ENCODE measurements at places on chromosomes 11 and 22.

- DNase-seq, result no peak
These were observed 17.3 kb upstream of the TREH start for GRCh38 chr11:118696673-118697226.

- no peak for DNase-seq
These were observed 72.6 kb downstream of the USP35 start for GRCh38 chr11:78261367-78261766.

- no peak for DNase-seq
These were observed 13.0 kb downstream of the SPATA19 start for GRCh38 chr11:133832096-133832990.

DNA sequence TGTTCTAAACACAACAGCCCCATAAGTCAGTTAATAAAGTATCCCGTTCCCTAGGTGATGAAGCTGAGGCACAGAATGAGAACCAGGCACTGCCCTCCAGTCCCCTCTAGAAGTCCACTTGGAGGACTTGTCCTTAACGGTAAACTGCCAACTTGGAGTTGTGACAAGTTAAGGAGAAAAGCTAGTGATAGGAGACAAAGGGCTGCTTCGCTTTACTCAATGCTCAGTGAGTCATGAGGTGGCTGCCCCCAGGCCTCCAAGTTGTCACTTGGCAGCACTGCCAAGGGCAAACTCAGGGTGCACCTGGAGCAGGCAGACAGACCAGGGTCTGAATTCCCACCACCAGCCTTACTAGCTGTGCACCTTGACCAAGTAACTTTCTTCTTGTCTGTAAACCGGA lies 13.5 kb downstream of the SLC43A1 start:
- no peak for DNase-seq

DNA sequence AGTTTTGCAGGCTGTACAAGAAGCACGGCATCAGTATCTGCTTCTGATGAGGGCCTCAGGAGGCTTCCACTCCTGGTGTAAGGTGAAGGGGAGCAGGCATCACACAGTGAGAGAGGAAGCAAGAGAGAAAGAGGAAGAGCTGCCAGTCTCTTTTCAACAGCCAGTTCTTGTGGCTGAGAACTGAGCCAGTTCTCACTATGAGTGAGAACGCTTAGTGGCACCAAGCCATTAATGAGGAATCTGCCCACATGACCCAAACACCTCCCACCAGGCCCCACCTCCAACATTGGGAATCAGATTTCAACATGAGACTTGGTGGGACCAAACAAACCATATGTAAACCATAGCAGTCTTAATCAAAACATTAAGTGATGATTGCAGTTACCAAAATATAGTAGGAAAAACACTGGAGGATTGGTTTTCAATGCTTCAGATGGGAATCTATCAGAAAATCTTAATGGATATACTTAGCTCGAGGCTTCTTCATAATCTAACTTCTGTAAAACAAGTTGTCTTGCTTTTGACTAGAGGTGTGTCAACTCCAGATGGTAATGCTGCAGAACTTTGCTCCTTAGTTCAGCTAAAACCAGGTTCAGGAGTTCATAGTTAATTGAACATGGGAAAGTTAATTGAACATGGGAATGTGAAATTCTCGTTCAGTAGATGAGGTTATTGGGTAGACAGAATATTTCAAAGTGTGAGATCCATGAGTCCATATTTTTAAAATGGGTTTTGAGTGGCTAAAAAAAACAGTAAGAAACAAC lies 12.2 kb downstream of the FAR1 start:
- peak; percentile 59 for DNase-seq

DNA sequence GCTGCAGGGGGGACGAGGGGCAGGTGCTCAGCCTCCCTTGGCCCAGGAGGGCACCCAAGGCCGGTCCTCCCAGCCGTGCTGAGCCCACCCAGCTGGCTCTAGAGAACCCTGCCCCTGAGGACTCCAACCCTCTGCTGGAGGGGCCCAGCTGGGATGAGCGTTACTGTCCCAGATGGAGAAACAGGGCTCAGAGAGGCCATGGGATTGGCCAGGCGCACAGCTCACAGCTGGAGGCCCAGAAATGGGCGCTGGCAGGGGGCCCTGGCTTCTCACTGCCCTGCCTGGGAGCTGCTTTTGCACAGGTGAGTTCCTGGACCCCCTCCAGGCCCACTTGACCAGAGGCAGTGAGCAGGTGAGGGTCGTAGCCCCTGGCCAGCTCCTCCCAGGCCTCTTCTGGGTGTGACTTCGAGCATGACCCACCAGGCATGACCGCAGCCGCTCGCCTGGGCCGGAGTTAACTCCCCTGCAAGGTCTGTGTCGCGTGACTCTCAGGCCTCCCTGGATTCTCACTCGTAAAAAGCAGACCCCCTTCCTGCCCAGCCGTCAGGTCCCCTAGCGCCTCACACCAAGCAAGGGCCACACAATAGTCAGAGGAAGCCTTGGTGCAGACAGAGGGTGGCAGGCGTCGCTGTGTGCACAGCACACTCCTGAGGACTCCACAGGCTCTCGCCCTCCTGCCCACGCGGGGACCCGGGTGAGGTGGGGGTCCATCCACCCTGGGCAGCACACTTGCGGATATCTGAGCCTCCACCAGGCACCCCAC lies 19.7 kb upstream of the IL17REL start:
- DNase-seq, result peak; percentile 40

- DNase-seq, result no peak
These were observed 128.4 kb downstream of the OPCML start for GRCh38 chr11:133403900-133404299.

DNA sequence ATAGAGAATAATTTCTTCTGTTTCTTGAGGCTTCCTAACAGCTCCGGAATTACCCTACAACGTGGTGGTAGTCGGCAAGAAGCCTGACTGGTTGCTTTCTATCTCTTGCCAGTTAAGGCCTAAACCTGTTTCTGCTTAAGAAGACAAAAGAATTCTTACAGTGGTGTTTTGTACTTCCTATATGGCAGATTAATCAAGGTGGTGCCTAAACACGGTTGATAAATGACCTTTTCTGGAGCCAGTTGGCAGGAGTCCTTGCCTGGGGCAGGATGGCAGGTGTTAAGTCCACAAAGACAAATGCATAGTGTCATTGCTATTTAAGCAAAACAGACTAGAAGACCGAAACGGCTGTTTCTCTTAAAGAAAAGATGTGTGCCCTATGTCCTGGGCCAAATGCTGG lies 9.9 kb downstream of the GVQW3 start:
- no peak for DNase-seq

DNA sequence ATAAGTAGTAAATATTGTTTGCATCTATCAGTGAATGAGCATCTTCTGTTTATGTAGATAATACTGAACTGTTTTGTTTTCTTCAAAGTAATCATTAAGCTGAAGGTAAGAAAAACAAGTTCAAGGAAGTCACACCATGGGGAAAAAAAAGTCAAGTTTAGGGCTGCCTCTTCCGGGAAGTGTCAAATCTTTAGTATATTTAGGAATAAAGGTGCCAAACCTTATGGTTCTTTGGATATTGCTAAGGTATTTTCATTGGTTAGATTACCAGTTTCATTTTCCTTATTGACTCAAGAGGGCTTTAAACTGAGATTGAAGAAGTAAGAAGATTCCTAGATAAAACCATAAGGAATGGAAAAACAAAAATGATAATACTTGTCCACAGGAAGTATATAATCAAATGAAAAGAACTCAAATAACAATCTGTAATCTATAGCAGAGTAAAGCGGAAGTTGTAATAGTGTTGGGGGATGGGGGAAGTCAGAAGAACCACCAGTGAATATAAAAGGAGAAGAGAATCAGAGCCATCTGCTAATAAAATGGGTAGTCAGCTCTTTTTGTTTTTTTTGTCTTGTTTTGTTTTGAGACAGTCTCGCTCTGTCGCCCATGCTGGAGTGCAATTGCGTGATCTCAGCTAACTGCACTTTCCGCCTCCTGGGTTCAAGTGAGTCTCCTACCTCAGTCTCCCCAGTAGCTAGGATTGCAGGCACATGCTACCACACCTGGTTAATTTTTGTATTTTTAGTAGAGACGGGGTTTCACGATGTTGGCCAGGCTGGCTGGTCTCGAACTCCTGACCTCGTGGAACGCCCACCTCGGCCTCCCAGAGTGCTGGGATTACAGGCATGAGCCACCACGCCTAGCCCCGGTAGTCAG lies 2.3 kb downstream of the ATM start:
- no peak for DNase-seq

GRCh38 chr22:46444390-46444854 lies 93.0 kb downstream of the CELSR1 start:
- DNase-seq, result no peak
